ENCODE measurements at places on chromosomes 12 and 14.

GRCh38 chr12:96402061-96402460 lies 1.8 kb upstream of the CDK17 start:
- DNase-seq, result peak; percentile 25

DNA sequence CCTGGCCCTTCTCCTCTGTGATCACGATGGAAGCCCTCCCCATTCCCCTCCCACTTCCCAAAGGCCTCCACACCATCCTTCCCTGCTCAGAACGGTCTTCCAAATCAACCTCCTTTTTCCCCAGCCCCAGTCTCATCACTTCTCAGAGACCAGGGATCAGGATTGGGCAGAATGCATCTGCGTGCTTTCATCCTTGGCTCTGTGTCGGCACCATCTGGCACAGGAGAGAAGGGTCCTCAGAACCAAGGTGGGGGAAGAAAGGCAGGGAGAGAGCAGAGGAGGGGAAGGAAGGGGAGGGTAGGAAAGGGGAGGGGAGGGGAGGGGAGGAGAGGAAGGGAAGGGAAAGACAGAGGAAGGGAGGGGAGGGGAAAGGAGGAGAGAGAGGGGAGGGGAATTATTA lies 52.4 kb upstream of the FICD start:
- DNase-seq, result no peak

GRCh38 chr12:58513852-58514251 lies 406.5 kb downstream of the LRIG3 start:
- DNase-seq, result no peak

GRCh38 chr14:23058654-23059504 lies 1.6 kb upstream of the CDH24 start:
- DNase-seq, result no peak

- no peak for DNase-seq
Observed at GRCh38 chr12:870378-870777, 79.1 kb downstream of the RAD52 start.

DNA sequence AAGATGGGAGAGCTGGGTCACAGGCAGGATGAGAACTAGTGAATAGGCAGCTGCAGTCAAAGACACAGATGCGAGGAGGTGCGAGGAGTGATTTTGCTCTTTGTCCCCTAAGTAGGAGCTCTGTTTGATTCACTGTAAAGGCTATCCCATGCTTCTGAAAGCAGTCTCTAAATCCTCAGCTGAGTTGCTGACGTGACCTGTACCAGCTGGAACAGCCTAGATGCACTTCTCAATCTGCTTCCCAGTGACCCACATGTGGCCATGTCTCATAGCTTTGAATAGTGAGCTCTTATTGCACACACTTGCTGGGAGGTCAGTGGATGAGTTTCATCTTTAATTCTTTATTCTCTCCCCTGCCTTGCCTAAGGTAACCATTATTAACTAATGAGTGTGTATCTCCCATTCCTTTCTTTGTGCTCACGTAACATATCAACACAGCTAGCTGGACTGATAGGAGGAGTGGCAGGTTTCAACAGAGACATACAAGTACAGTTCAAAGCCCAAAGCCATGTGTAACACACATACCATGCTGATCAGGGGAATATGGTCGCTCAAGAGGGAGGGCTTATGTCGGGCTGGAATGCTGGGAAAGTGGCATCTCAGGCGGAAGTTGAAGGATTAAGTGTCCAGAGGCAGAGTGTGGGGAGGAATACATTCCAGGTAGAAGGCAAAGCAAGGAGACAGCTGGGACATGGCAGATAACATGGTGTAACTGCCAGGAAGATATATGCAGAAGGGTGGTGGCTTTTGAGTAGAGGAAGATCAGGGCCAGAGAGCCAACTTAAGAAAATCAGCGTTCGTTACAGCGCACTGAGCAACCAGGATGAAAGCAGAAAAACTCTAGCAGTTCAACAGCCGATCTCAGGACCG lies 15.4 kb upstream of the YY1 start:
- no peak for DNase-seq

DNA sequence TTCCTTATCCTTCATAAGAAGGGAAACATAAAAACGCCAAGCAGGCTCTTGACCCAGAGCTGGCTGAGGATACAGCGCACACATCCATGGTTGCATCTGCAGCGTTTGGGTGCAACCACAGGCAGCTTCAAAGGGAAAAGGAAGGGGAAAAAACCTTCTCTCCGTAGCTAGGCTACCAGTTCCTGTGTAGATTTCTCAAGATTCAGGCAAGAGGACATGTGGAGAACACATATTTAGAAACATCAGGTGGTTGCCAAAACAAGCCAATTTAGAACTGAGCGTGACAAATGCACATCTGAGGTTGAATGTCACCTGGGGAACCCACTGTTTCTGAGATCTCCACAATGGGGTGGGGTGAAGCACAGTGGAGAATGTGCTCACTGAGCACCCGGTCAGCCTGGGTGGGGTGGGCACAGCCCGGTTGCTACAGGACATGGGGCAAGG lies 78.3 kb upstream of the BDKRB2 start:
- DNase-seq, result no peak

DNA sequence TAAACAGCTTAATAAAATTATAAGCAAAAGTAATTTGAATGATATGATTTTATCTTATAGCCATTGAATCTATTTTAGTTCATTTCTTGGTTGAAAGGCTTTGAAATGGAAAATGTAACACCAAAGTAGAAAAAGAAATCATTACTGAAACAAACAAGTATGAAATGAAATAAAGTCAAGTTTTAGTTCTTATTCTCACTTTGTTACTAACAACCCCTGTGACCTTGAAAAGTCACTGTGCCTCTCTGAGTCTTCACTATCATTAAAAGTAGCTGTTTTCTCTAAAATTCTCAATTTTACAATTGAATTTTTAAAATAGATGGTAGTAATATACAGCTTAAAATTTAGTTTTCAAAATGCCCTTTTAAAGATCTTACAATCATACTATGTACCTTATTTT lies 32.4 kb upstream of the SLC17A8 start:
- DNase-seq, result no peak

DNA sequence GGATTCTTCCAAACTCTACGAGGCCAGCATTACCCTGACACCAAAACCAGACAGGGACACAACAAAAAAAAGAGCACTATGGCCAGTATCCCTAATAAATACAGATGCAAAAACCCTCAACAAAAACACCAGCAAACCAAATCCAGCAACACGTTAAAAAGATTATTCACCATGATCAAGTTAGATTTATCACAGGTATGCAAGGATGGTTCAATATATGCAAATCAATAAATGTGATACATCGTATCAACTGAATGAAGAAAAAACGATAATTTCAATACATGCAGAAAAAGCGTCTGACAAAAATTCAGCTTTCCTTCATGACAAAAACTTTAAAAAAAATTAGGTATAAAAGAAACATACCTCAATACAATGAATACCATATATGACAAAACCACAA lies 99.9 kb downstream of the CEP83 start:
- DNase-seq, result no peak
